Vagina (tissue), 2 donors: ENCODE measurements at places on chromosomes 12 and 14.

DNA sequence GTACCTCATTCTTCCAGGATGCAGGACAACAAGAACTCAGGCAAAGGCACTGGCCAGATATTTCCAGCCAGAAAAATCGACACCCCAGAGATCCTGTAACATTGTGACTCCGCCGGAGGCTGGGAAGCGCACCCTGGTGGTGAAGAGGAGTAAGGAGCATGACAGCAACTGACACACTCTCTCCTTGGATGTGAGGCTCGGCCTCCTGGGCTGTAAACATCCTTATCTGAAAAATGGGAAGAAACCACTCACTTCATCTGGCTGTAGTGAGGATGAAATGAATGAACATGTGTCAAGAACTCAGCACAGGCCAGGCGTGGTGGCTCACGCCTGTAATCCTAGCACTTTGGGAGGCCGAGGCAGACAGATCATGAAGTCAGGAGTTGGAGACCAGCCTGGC, 27.5 kb downstream of the TCHP start:
- no peak for DNase-seq

GRCh38 chr12:103128862-103129501, 171.5 kb downstream of the ASCL1 start:
- no peak for DNase-seq

GRCh38 chr14:104827177-104828055, 26.5 kb downstream of the ZBTB42 start:
- DNase-seq: no peak

DNA sequence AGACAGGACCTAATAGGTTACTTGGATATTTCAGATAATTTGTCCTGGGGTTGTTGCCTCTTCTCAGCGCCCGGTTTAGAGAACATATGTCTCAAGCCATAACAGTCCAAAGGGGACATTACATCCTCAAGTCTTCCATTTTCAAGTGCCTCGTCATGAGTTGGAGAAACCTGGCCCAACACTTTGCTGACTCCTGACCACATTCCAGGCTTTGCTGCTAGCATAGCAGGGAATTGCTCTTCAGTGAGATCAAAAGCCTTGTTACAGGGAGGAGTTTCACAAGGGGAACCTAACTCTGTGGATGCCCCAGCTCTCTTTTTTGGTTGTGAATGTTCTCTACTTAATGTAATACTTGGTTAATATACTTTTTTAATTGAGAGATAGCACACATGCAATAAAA, 8.2 kb upstream of the MMP19 start:
- no peak for DNase-seq

GRCh38 chr12:105659355-105660075, 329.0 kb downstream of the C12orf75 start:
- peak; percentile 87 for DNase-seq

- no peak for DNase-seq
Observed at GRCh38 chr12:8045952-8046944, 13.7 kb downstream of the FOXJ2 start.

GRCh38 chr14:66624336-66624937, 116.5 kb downstream of the GPHN start:
- DNase-seq: no peak

GRCh38 chr12:15701631-15702156, 87.5 kb downstream of the EPS8 start:
- DNase-seq: no peak

- no peak for DNase-seq
Observed at GRCh38 chr14:103840014-103840413, 7.4 kb downstream of the PPP1R13B start.

GRCh38 chr14:81348061-81348460, 52.1 kb downstream of the STON2 start:
- DNase-seq: no peak

DNA sequence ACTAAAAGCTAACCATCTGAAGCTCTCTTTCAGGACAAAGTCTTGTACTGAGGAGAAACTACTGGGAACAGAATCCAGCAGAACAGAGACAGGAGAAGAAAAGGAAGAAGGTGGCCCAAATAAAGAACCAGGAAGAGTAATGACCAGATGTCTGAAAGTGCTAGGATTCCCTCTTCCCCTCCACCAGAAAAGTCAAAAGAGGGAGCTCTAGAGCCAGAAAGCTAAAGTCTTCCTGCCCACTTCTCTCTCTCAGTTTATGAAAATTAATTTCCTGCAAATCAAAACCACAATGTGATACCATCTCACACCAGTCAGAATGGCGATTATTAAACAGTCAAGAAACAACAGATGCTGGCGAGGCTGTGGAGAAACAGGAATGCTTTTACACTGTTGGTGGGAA, 47.2 kb downstream of the SPPL3 start:
- no peak for DNase-seq

- DNase-seq: no peak
Observed at GRCh38 chr14:81669308-81669707, 135.7 kb upstream of the SEL1L start.

DNA sequence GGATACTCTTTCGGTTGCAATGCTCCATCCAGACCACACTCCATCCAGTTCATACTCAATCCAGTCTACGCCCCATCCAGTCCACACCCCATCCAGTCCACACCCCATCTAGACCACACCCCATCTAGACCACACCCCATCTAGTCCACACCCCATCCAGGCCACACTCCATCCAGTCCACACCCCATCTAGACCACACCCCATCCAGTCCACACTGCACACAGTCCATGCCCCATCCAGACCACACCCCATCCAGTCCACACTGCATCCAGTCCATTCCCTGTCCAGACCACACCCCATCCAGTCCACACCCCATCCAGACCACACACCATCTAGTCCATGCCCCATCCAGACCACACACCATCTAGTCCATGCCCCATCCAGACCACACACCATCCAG, 116.0 kb upstream of the RTL1 start:
- DNase-seq: peak; percentile 55

DNA sequence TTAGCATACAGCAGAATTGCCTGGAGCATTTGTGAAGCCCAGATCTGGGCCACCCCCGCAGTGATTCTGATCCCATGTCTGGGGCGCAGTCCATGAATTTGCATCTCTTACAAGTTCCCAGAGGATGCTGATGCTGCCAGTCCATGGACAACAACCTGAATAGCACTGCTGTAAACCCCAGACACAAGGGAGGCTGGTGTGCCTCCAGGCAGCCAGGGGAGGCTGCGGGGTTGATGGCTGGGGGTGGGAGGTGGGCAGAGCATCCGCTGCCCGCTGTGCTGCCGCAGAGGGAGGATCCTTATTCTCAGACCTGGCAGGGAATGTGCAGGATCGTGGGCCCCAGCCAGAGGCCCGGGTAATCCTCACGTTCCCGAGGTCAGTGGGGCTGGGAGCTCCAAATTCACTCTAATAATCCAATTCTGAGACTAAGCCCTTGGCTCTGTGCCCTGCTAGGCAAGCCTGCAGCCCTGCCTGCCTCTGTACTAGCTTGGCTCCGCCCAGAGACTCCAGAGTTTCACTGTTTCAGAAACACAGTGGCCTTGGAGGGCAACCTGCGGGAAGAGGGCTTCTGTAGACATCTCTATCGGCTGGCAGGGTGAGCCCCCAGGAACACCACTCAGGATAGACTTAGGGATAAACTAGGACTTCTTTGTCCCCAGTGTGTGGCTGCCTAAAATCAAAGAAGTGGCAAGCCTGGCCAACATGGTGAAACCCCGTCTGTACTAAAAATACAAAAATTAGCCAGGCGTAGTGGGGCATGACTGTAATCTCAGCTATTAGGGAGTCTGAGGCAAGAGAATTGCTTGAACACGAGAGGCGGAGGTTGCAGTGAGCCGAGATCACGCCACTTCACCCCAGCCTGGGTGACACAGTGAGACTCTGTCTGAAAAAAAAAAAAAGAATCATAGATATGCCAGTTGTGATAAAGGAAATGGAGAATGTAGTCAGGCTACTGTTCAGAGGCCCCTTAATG, 17.8 kb upstream of the MLEC start:
- DNase-seq: no peak

GRCh38 chr14:50347521-50347920, 35.4 kb downstream of the DMAC2L start:
- DNase-seq: no peak

GRCh38 chr14:95464514-95464913, 51.9 kb downstream of the SYNE3 start:
- DNase-seq: no peak

- DNase-seq: no peak
Observed at GRCh38 chr12:85424581-85425348, 144.7 kb downstream of the ALX1 start.

GRCh38 chr12:50589650-50590435, 85.1 kb downstream of the DIP2B start:
- DNase-seq: no peak

- DNase-seq: no peak
Observed at GRCh38 chr12:104653730-104654664, 197.2 kb downstream of the CHST11 start.

GRCh38 chr14:46769292-46769691, 117.7 kb upstream of the RPL10L start:
- DNase-seq: no peak

DNA sequence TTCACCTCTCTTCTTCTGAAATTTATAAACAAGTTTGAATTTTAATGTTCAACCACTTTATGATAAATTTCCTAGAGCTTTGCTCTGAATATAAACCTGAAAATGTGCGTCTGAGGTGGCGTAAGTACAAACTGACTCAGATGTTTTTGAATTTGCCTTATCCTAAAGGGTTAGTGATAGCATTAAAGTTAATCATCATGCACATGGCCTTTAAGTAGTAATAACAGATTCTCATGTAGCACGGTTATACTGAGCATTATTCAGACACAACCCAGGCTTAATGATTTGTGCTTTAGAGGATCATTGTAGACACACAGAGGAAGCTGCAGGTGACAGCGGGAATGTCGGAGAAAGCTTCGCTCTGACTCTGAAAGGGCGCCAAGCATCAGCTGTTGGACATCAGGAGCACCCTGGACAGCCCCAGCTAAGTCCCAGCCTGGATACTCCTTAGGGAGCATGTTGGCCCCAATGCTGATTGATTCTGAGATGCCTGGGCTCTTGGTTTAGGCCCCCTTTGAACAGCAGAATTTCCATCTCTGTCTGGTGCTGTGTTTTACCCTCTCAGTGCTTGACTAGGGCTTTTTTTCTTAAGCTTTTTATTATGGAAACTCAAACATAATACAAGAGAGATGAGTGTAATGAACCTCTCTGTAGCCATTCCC, 91.1 kb downstream of the PLXNC1 start:
- no peak for DNase-seq

- DNase-seq: no peak
Observed at GRCh38 chr12:12032260-12032791, 38.4 kb upstream of the BCL2L14 start.

DNA sequence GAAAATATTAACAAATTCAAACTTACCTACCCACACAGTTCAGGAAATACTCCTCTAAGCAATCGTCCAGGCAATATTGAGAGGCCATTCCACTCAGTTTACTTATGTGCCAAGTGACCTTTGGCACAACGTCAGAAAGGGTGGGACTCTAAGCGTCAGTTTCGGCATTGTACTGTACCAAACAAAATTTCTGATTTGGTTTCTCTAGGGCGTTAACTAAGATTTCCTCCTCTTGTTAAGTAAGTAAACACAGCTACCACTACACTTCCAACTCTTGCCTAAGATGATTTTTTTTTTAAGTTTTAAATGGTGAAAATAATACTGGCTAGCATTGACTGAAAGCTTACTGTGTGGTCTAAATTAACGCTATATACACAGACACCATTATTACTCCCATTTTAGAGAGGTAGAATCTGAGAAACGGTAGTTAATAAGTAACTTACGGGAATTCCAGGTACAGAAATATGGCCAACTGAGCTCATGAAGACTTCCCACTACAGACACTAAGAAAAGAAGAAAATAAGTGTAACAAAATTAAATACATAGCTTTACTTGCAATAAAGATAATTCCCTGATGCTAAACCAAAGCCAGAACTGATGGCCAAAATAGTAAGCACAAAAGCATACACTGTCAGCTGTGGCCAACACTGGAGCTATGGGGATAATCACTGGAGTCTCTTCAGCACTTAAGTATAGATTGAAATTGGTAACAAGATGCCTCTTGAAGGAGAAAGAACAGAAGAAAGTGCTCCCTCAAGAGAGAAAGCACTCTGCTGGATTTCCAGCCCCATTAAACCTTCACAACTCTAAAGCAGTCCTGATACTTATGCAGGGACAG, 76.1 kb downstream of the EPS8 start:
- DNase-seq: no peak

GRCh38 chr14:69303086-69303485, 43.1 kb downstream of the GALNT16 start:
- DNase-seq: no peak

GRCh38 chr12:40474630-40475029, 217.6 kb upstream of the CNTN1 start:
- DNase-seq: no peak

DNA sequence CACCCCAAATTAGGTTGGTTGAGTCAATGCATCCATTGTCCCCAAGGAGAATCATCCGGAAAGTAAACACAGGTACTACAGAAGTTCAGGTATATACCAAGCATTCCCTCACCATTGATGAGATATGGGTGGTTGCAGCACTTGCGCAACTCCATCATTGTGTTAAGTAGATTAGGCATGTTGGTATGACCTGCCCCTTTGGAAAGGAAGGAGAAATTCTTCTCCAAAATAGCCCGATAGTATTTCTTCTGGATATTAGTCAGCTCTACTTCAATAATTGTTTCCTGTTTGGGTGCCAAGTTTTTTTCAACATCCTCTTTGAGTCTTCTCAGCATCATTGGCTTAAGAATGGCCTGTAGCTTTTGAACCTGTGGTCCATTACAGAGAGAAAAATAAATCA, 21.3 kb upstream of the SUPT16H start:
- DNase-seq: no peak

DNA sequence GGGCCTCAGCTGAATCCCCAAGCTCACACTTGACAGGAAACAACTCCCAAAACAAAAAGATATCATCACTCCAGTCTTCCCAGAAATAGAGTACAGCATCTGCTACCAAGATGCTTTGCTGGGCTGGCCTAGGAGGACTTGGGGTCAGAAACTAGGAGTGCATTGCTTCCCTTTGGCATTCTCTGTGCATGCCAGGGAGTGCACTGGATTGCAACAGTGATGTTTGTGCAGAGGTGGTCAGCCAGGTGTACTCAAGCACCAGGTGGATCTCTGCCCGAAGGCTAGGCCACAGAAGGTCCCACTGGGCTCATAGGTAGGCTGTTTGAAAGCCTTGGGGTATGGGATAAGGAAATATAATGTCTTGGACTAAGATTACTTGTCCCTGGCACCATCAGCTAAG, 51.1 kb downstream of the RAB35 start:
- DNase-seq: no peak

DNA sequence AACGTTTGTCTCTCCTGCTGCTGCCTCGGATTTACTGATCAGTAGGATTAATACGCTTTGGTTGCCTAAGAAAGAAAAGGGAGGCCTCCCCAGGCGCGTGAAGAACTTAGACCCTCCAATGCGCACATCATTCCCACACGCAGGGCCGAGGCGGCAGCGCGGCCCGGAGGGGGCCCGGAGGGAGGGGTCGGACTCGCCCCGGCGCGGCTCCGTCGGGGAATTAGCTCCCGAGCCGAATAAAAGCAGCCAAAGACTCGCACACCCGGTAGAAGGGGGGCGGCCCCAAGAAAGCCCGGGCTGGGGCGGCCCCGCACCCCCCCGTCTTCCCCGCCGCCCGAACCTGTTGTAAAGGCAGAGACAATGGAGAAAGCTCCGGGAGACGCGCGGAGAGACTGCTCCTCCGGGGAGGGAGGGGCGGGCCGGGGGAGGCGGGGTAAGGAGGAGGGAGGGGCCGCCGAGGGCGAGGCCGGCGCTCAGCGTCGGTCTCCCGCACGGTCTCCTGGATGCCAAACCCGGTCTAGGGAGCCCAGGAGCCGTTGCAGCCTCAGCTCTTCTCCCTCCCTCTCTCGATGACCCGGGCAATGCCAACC, at the start of gene NELL2:
Gene NELL2, minus strand, starts transcription at position 362 of the 590 bp plus-strand sequence. CDS start 446 bp downstream, outside the sequence.
- DNase-seq: no peak
